ENCODE measurements at places on chromosomes 6 and 20. TPM values are rescaled to one million over a fixed set of nuclear protein-coding genes. Genes with fewer than 3 reads are reported as not detected.

DNA sequence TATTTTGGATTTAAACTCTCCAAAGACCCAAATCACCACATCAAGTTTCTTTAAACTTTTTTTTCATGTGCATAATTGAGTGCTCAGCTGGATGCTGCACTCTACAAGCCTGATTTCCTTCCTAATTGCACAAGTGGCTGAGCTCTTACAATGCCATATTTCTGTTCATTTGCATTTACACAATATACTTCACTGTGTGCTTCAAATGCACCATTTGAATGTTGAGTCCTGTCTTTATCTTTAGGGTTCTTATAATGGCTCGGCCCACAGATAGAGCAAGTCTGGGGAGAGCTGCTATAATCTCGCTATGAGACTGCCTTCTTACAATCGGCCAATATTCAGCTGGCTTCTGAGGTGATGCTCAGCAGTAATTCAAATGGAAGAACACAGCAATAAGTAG is 200.6 kb upstream of the MAP3K7 start:
- DNase-seq, result no peak

Gene AKAP12
- polyA plus RNA-seq, result 4.3 TPM

DNA sequence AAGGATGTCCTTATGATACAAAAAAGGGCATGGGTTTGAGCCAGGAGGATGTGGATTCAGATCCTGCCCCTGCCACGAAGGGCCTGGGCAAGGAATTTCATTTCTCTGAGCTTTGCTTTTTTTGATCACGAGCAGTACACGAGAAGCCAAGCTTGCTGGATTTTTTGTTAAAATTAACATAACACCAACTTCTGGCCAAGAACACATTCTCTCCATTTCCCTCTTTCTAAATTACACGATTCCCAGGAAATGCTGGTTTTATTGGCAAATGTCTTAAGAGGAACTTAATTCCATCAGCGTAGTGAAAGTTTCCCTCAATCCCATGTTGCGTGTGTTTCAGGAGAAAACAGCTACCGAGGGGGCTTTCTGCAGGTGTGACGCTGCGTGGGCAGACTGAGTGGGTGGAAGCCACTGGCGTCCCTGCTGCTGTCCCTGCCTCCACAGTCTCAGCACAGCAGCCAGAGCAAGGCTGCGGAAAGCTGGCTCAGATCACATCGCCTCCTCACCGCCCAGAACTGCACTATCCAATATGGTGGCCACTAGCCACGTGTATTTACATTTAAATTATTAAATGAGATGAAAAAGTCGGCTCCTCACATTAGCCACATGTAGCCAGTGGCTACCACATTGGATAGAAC is 120.8 kb upstream of the INSM1 start:
- no peak for DNase-seq

- peak; percentile 9 for DNase-seq
Measured at GRCh38 chr6:167825332-167826229, 1.1 kb upstream of the AFDN start.

Gene TMEM200A
- polyA plus RNA-seq, result 3.9 TPM

Gene MAP1LC3A
- 37.5 TPM for polyA plus RNA-seq

DNA sequence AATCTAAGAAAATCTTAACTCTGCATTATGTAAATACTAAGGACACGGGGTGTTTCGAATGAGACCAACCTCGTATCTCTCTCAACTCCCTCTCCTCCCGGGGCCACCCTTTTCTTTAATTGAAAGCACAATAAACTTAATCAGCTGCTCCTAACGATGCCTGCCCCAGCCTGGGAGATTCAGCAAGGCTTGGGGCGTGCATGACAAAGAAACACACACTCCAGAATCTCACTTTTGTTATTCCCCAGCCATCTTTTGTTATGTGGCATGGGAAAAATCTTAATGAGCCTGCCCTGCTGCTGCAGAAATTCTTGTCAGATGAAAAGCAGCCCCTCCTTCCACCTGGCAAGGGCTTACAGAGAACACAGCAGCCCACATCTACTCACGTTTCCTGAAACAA is 117.4 kb downstream of the TTLL2 start:
- DNase-seq, result no peak

Gene SNAP25
- 2.0 TPM for polyA plus RNA-seq

Gene CALHM5
- polyA plus RNA-seq, result 0.62 TPM

Gene RSPO4
- 0.09 TPM for polyA plus RNA-seq

Gene CST1
- polyA plus RNA-seq, result 25.9 TPM

GRCh38 chr6:140487586-140487985 is 1113.1 kb upstream of the CITED2 start:
- DNase-seq, result no peak

- no peak for DNase-seq
Measured at GRCh38 chr6:167840160-167840525, 13.4 kb downstream of the AFDN start.

Gene THBD
- 16.8 TPM for polyA plus RNA-seq

GRCh38 chr6:90712114-90712513 is 125.2 kb upstream of the MAP3K7 start:
- DNase-seq, result no peak

GRCh38 chr6:92376691-92377090 is 1042.7 kb downstream of the EPHA7 start:
- DNase-seq, result no peak

Gene MAP7
- polyA plus RNA-seq, result 7.8 TPM

- DNase-seq, result no peak
Measured at GRCh38 chr20:50513169-50514034, 3.2 kb downstream of the PTPN1 start.

DNA sequence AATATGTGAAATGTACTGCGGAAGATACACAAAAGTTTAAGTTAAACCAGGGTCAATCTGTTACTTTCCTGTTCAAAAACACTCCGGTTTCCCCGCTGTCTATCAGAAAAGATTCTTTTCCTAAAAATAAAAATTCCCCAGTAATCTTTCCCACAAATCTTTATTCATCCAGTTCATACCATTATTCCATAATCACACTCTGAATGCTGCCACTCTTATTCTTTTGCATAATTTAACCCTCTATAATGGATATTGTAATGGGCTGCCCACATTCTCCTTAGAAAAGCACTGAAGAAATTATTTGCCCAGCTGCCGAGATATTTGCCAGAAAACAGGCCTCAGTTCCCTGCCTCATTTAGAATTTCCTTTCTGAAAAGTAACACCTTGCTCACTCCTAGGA is 68.6 kb downstream of the EPHA7 start:
- DNase-seq, result no peak

DNA sequence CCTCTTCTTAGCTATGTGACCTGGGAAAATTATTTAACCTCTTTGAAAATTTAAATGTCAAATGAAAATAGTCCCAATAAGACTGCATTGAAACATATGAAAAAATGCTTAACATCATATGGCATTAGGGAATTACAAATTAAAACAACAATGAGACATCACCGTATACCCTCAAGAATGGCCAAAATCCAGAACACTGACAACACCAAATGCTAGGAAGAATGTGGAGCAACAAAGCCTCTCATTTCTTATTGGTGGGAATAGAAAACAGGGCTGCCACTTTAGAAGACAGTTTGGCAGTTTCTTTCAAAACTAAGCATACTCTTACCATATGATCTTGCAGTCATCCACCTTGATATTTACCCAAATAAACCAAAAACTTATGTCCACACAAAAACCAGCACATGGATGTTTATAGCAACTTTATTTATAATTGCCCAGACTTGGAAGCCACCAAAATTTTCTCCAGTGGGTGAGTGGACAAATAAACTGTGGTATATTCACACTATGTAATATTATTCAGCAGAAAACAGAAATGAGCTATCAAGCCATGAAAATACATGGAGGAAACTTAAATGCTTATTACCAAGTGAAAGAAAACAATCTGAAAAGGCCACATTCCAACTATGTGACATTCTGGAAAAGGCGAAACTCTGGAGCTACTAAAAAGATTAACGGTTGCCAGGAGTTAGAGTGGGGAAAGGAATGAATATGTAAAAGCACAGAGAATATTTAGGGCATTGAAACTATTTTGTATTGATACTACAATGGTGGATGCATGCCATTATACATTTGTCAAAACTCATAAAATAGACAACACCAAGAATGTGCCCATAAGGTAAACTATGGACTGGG is 459.9 kb downstream of the GRIK2 start:
- no peak for DNase-seq

GRCh38 chr20:39290575-39290974 is 328.4 kb downstream of the DHX35 start:
- no peak for DNase-seq

Data from thymus (tissue), 14 donors.